ENCODE measurements at places on chromosomes 13 and 19.

- no peaks in the 10 kb centered on the region for H3K36me3 ChIP-seq
- no peak overlapping the region for H3K4me3 ChIP-seq
- H3K27me3 ChIP-seq: no peaks in the 10 kb centered on the region
- no peak overlapping the region for H3K27ac ChIP-seq
- no peaks in the 10 kb centered on the region for H3K4me1 ChIP-seq
These were observed 29.9 kb upstream of the C1QTNF9 start for GRCh38 chr13:24279327-24280110.

DNA sequence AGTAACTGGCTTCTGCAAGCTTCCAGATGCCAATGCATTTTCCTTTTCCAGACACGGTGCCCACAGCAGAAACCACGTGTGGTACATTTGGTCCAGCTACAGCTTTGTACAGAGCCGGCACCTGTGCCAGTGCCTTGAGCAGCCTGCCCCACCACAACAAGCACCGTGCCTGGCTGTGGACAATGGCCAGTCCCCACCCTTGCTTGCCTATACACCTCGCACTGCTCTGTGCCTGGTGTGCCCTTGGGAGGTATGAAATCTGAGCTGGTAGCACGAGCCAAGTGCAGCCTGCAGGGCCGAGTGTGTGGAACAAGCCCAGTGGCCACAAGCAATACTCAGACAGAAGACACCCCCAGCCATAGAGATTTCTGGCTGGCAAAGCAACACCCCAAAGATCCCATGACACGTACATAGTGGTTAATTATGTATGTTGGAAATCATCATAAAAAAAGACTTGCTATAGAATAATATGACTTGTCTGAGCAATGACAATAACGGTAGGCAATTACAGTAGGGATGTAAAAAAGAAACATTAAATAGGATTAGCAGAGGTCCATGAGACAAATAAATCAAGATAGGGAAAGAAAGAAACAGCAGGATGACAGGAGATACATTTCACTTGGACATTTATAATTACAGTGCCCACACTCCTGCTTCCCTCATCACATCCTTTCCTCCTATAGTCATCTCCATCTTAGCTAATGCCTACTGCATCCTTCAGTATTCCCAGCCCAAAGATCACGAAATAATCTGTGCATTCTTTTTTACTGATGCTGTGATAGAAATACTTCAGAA is 1399.5 kb downstream of the PCDH9 start:
- no peaks in the 10 kb centered on the region for H3K4me1 ChIP-seq
- no peak overlapping the region for H3K4me3 ChIP-seq
- H3K36me3 ChIP-seq: no peaks in the 10 kb centered on the region
- no peak for DNase-seq
- no peaks in the 10 kb centered on the region for H3K27me3 ChIP-seq

DNA sequence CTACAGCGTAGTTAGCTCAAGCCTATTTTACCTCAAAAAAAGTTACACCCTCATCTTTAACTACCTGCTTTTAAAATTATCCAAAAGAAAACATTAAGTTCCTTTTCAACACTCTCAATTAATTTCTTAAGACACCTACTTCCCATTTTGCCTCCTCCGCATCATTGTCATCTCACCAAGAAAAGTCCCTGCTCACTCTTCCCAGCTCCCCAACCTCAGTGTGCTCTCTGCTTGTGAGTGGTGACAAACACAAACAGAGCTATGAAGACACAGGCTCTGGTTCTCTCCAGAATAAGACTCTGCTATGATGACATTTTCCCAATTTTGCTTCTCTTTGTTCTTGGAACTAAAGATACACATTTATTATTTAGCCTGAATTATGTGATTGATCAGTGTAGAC is 385.1 kb upstream of the HTR2A start:
- no peaks in the 10 kb centered on the region for H3K4me1 ChIP-seq
- H3K27ac ChIP-seq: no peak overlapping the region
- DNase-seq: no peak
- no peaks in the 10 kb centered on the region for H3K36me3 ChIP-seq
- H3K4me3 ChIP-seq: no peak overlapping the region
- H3K27me3 ChIP-seq: no peaks in the 10 kb centered on the region

GRCh38 chr19:1251330-1252220 is 3.2 kb downstream of the MIDN start:
- H3K4me1 ChIP-seq: peaks cover 7% of the 10 kb centered on the region
- peak overlapping the region; percentile 77 for H3K4me3 ChIP-seq
- no peaks in the 10 kb centered on the region for H3K27me3 ChIP-seq
- peaks cover 41% of the 10 kb centered on the region for H3K36me3 ChIP-seq
- no peak overlapping the region for H3K27ac ChIP-seq

DNA sequence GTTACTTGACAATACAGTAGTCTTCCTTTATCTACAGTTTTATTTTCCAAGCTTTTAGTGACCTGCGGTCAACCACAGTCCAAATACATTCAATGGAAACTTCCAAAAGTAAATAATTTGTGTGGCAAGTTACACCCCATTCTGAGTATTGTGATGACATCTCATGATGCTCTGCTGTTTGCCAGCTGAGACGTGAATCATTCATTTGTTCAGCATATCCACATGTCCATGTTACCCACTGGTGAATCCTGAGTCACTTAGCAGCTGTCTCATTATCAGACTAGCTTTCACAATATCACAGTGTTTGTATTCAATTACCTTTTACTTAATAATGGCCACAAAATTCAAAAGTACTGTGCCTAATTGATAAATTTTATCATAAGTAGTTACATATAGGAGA is 179.8 kb downstream of the PRR20E start:
- no peak overlapping the region for H3K4me3 ChIP-seq
- H3K36me3 ChIP-seq: no peaks in the 10 kb centered on the region
- no peak for DNase-seq
- no peaks in the 10 kb centered on the region for H3K4me1 ChIP-seq

- H3K27ac ChIP-seq: no peak overlapping the region
- no peaks in the 10 kb centered on the region for H3K36me3 ChIP-seq
These were observed 17.7 kb downstream of the INTS6 start for GRCh38 chr13:51435002-51435578.
